ENCODE measurements at places on chromosomes 1 and 21.

DNA sequence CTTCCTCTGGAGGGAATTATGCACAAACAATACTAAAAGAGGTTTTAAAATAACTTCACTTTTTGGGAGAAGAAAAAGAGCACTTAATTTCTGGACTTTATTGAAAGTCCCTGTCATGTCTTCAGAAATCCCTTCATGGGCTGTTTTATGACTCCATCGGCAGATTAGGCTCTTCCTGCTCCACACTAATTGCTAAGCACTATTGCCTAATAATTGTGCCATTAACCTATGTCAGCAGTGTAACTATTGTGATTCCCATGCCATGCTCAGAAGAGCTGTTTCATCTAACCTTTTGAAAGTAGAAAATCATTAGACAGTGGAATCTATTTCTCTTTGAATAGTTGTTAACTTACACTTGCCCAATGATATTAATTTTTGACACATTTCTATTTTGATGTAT lies 489.3 kb upstream of the RUNX1 start:
- no peak for DNase-seq

DNA sequence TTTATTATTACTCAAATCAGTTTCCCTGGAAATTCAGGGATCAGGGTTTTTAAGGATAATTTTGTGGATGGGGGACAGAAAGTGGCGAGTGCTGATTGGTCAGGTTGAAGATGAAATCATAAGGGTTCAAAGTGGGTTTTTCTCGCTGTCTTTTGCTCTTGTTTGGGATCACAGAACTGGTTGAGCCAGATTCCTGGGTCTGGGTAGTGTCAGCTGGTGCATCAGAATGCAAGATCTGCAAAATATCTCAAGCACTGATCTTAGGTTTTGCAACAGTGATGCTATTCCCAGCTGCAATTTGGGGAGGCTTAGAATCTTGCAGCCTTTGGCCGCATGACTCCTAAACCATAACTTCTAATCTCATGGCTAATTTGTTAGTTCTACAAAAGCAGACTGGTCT lies 9.3 kb downstream of the CHI3L2 start:
- DNase-seq, result no peak

DNA sequence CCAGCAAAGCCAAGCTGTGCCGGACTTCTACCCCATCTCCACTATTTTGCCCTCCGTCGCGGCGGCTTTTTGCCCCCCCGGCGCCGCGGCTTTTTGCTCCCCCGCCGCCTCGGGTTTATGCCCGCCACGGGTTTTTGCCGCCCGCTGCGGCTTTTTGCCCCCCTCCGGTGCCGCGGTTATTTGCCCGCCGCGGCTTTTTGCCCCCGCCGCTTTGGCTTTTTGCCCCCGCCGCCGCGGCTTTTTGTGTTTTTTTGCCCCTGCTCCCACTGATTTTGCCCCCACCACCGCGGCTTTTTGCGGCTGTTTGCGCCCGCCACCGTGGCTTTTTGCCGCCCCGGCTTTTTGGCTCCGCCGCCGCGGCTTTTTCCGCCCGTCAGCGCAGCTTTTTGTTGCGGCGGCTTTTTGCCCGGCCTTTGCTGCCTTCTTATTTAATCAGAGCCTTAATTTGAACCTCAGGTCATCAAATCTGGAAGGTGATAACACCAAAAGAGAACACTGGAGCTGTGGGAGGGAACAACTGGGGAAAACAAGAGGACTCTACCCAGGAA lies 106.0 kb downstream of the TPTE start:
- no peak for DNase-seq

GRCh38 chr1:195608883-195609282 lies 999.4 kb downstream of the KCNT2 start:
- DNase-seq, result no peak

GRCh38 chr1:51621161-51621560 lies 4.3 kb downstream of the OSBPL9 start:
- DNase-seq, result no peak

GRCh38 chr1:204471687-204472086 lies 22.9 kb downstream of the PIK3C2B start:
- no peak for DNase-seq

DNA sequence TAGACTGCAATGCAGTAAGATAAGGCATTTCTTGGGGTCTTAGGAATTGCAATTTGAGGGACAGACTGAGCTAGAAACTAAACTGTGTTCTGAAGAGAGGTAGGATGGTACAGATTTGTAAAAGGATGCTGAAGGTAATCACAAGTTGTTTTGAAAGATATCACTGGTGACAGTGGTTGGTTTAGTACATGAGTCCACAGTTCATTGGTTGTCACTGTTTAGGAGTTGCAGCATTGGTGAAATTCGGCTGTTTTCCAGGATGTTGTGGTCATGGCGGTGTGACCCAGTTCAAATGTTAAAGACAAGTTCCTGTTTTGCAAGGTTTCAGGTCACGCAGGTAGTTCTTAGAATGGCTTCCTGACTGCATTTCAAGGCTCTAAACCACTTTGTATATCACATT lies 292.8 kb upstream of the B3GALT2 start:
- no peak for DNase-seq

DNA sequence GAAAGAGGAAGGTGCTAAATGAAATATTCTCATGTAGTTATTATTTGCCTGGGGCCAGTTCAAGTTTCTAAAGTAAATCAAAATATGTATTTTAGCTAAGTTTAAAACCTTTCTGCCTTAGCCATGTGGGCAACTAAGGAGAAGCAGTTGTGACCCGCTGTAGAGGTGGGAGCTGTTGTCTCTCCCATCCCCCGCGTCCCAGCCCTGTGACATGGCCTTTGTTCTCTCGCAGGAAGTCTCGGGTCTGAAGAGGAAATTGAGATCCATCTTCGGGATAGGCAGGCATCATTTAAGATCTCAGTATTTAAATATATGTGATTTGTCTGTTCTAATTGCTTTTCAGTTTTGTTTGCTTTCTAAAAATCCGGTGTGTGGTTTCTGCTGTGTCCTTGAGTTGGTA lies 121.5 kb downstream of the CAMTA1 start:
- DNase-seq, result no peak

DNA sequence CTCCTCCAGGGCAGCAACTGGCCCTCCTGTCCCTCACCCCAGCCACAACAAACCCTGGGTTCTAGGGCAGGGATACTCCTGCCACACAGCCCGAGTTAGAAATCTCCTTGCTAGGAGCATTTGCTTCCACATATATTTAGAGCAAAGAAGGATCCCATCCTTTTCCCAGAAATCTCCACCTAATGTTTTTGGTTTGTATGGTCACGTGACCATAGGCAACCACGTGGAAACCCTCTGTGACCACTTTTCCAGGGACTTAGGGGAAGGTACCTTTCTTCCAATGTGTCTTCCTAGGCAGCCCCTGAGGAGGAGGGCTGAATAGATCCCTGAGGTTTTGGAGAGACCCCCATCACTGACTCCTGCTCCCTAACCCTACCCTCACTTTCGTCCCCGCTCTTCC lies 25.5 kb downstream of the VANGL2 start:
- DNase-seq, result no peak

DNA sequence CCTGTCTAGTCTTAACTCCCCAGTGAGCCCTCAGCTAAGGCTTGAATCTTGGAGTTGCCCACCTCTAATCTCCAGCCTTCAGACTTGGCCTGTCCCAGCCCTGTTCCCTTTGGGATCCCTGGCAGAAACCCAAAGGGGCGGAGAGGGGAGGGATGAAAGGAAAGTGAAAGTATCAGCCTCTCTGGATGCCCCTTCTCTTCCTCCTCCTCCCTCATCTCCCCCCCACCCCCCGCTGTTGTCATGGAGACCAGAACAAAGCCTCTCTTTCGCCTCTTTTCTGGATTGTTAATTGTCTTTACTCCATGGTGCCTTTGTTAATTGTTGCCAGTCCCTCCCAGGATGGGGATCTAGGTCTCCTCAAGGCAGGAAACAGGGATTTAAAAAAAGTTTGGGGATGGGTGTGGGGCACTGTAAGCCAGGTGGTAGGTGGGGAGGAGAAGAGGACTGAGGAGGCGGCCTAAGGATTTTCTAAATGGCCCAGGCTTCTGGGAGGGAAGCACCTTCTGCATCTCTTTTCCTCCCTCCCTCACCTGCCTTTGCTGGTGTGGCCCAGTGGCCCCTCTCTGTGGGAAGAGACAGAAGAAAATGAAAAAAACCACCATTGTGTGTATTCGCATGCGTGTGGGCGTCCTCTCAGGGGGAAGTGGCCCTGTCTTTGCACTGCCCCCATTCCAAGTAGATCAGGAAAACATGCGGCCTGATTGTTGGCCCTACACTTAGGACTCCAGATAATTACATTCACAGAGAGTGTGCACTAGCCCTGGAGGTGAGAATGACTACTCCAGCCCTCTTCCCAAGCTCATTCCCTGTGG lies 7.5 kb upstream of the SOX13 start:
- no peak for DNase-seq

DNA sequence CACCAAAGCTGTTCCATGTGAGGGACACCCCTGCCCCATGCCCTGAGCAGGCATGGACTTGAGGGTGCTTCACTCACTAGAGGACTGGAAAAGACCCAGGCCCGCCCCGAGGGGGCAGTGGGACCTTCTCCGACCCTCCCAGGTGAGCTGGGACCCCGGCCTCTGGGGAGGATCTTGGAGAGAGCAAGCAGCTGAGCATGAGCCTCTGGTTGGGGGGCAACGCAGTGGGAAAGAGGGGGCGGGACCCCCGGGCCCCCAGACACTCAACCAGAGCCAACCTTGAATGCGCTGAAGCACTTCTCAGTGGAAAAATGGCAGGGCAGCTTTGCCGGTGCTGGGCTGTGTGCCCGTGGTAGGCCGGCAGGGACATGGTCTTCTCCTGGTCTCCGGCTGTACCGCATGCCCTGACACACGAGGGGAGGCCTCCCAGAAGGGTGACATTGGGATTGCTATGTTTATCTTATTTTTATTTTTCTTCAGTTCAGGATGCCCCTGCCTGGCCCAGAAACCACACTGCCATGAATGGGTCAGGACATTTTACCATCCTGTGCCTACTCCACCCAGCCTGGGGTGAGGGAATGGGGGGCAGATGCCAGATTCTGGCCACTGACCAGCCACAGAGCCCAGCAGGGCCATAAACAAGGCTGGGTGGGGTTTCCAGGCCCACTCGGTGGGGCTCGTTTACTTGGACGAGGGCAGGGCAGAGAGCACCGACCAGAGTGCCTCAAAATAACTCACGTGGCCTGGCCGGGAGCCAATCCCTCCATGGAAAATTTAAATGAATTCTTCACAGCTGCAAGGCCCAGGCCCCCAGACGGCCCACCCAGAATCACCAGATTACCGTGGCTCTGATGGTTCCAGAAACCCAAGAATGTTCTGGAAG lies 17.2 kb upstream of the LAPTM5 start:
- DNase-seq, result no peak

DNA sequence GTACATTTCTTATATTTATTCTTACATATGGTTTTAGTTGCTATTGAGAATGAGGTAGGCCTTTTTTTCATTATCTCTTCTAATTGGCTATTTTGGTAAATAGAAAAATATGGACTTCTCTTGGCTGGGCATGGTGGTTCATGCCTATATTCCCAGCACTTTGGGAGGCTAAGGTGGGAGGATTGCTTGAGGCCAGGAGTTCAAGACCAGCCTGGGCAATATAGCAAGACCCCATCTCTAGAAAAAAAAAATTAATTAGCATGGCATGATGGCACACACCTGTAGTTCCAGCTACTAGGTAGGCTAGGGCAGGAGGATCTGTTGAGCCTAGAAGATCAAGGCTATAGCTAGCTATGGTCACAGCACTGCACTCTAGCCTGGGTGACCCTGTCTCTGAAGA lies 3.2 kb downstream of the ZNF684 start:
- no peak for DNase-seq

DNA sequence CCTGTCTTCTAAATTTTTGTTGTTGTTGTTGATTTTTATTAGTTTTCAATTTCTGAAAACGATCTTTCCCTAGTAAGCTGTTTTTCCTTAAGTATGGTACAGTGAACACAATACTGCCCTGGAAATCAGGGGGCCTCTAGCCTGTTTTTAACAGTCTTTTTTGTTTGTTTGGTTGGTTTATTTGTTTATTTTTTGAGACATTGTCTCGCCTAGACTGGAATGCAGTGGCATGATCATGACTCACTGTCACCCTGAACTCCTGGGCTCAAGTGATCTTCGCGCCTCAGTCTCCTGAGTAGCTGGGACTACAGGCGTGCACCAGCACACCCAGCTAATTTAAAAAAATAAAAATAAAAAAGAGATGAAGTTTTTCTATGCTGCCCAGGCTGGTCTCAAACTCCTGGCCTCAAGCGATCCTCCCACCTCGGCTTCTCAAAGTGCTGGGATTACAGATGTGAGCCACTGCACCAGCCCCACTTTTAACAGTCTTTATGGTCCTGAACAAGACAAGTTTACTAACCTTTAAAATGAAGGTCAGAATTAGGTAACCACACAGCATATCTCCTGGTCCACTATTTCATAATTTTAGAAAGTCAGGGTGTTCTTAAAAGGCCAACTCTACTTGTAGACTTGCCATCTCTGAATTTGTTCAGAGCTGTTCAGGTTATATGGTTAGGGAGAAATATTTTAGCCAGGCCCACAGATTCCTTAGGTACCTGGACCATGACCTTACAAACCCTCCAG lies 35.4 kb downstream of the TBCE start:
- DNase-seq, result no peak

- DNase-seq, result no peak
Observed at GRCh38 chr1:2212274-2212531, 15.9 kb upstream of the SKI start.

DNA sequence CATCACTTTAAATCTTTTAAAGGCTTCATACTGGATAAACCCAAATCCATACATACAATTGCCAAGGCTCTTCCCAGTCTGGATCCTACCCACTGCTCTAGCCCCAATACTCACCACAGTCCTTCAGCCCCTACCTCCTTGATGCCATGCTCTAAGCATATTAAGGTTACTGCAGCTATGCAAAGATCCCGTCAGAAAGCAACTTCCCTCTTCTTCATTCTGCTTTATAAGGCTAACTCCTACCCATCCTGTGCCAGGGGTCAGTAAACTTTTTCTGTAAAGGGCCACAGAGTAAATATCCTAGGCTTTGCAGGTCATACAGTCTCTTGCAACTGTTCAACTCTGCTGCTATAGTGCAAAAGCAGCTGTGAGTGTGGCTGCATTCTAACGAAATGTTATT lies 34.3 kb upstream of the MTF1 start:
- DNase-seq, result no peak

DNA sequence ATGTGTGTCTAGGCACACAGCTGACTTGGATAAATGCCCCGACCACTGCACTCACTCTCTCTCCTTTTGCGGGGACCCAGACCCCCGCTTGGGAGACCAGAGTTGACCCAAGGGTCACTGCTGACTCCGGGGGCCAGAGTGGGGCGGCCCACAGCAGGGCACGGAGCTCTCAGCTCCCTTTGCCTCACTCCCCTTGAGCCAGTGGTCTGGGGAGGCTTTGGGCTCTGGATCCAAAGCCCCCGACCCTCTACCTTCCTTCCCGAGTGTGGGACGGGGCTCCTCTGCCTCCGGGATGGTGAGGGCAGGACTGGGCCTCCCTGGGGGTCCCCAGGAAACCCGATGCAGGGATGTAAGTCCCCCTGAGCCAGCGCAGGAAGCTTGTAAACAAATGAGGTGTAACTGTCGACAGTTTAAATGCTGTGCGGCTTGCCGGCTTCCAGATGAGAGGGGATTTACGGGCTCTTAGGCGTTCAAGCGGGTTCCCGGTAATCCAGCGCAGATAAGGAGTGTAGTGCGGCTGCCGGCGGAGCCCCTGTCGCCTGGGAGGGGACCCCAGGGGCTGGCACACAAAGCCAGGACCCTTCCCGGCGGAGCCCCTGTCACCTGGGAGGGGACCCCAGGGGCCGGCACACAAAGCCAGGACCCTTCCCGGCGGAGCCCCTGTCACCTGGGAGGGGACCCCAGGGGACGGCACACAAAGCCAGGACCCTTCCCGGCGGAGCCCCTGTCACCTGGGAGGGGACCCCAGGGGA lies 7.4 kb downstream of the ACTRT2 start:
- DNase-seq, result no peak

GRCh38 chr1:60936163-60936562 lies 146.2 kb upstream of the NFIA start:
- peak; percentile 59 for DNase-seq
